ENCODE measurements at places on chromosomes 13 and 19.

- no peak for DNase-seq
These were observed 22.1 kb upstream of the F7 start for GRCh38 chr13:113083402-113084061.

DNA sequence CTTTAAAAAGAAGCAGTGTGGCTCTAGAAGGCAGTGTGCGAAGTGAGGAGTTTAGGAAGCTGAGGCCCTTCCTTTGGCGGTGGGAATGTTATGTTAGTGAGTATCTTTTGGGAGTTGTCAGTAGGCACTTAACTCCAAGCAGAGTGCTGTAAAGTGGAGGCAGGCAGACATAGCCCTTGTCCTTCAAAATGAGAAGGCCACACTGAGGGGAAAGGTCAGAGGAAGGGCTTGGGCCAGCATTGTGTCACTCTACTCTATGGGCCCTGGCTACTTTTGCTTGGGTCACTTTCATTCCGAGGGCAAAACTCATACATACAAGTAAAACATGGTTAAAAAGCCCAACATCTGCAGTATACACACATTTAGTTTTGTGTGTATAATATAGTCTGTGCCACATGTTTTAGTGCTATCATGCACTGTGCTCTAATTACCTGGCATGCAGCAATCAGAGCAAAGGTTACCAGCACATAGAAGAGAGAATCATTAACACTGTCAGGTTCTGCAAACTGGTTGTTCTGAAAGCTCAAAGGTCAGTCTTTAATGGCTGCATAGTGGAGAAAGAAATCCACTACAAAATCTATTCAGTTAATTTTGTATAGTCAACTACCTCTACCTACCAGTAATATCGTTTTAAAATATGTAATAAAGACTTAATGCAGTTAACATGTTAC lies 64.4 kb downstream of the WASF3 start:
- DNase-seq: no peak

GRCh38 chr13:58048670-58049069 lies 417.1 kb downstream of the PCDH17 start:
- no peak for DNase-seq

GRCh38 chr13:79775830-79776229 lies 294.9 kb downstream of the NDFIP2 start:
- peak; percentile 66 for DNase-seq

DNA sequence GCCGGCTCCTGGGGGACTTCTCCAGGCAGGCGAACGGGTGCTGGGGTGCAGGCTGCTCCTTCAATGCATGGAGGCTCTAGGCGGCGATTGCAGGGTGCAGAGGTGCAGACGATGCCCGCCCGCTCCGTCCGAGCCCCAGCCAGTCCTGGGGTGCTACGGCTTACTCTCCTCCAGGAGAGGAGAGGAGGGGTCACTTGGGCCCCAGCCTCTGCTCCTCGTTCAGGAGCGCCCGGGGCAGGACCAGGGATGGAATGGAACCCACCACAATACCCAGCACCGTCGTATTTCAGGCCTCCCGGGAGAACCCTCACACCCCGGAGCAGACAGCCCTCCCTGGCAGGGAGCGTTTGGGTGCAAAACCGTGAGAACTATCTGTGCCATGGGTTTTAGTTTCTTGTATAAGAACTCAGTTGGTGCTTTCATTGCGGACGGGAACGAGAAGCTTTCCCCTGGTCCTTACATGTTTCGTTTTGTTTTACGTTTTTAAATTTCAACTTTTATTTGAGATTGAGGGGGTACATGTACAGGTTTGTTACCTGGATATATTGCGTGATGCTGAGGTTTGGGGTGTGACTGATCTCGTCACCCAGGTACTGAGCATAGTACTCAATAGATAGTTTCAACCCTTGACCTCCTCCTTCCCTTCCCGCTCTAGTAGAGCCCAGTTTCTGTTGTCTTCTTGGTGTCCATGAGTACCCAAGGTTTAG lies 46.8 kb downstream of the ARHGEF18 start:
- DNase-seq: no peak

DNA sequence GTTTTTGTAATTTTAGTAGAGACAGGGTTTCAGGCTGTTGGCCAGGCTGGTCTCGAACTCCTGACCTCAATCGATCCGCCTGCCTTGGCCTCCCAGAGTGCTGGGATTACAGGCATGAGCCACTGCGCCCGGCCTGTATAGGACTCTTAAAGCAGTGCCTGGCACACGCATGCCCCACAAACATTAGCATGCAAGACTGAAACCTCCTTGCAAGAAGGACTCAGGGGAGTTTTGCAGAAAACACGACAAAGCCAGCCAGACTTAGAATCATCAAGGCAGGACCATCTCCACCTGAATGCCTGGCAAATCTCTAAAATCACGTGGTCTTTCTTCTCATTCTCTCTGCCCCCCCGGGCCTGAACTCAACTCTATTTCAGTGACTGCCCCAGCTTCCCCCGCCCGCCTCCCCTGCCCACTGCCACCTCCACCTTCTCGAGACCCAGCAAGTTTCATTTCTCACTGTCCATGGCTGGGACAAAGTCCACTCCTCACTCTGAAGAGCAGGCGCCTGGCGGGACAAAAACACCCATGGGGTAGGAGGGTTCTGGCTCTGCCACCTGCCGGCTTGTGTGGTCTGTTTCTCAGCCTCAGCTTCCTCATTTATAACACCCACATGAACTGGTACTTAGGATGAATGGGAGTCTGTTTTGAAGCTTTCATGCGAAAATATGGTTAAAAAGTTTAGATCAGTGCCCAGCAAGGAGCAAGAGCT lies 2.4 kb downstream of the TICAM1 start:
- DNase-seq: peak; percentile 58

- DNase-seq: no peak
These were observed 2.6 kb downstream of the GARRE1 start for GRCh38 chr19:34256835-34257558.

DNA sequence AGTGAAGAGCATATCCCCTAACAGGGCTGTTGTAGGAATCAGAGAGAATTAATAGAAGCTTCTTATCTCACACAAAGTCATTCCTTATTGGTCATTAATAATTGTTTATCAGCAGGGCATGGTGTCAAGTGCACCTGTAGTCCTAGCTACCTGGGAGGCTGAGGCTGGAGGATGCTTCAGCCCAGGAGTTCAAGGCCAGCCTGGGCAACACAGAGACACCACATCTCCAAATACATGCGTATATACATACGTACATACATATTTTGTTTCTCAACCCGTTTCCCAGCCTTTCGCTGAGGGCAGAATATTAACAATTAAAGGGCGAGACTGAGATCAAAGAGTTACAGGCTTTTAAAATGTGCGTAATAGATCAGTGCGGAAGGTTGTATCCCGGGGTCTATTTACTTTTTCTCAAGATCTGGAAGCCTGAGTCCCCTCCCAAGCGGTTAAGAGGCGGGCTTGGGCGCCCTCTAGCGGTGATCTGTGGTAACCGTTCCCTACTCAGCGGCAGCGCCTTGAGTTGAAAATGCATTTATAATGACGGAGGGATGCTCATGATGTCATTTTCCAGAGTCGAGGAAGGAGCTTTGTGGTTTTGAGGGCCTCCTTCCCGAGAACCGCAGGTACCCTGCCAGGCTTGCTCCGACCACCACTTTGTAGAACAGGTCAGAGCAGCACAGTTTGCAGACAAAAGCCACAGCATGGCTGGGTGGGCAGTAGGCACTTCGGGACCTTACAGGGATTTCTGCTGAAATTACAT lies 169.6 kb upstream of the GPR12 start:
- DNase-seq: peak; percentile 43

GRCh38 chr13:112968910-112969691 lies at the start of gene MCF2L:
MCF2L (plus strand) TSS chr13:112969214; CDS start chr13:112969380, 166 bp downstream.
- peak; percentile 20 for DNase-seq

DNA sequence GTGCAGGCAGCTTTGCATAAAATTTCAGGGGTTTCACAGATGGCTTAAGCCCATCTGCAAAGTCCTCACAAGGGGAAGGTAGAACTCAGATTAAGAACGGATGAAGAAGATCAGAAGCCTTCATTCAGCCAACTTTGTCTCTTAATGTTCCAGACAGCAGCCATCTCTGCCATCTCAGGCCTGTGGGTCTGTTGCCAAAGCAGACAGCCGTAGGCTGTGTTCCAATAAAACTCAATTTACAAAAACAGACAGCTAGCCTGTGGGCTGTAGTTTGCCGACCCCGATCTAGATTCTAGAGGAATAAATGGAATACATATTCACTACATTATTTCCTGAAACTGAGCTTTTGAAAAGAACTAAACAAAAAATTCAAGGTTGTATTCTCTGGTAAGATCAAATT lies 3.8 kb downstream of the DCUN1D2 start:
- no peak for DNase-seq

- peak; percentile 12 for DNase-seq
These were observed 8.3 kb upstream of the CDC42EP5 start for GRCh38 chr19:54481326-54481930.

DNA sequence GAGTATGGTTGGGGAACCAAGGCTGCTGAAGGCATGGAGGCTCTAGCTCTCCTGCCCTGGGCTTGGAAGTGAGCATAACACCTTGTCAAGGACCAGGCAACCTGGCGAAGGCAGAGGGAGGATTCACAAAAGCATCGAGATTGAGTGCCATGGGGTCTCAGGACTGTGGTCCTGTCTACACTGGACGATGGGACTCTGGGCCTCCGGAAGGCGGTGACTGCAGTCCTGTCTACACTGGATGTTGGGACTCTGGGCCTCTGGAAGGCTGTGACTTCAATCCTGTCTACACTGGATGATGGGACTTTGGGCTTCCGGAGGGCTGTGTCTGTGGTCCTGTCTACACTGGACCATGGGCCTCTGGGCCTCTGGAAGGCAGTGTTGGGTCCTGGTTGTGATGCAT lies 290.4 kb downstream of the TEX29 start:
- no peak for DNase-seq

DNA sequence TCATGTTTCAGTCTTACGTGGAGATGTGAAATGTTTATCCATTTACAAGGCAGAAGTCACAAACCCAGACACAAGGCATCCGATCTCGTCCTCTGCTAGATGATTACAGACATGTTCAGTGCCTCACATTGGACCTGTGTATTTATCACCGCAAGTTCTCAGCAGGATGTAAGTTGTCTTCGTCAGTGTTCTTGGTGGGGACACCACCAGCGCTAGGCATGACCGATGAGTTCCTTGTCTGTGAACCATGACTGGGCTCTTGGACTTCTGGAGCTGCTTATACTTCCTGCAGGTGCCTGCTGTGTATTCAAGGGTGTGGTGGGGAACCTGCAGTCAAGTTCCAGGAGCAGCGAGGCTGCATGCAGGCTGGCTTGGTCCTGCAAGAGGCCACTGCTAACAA lies 105.4 kb downstream of the URI1 start:
- DNase-seq: no peak

GRCh38 chr19:5358173-5358800 lies 17.7 kb upstream of the PTPRS start:
- DNase-seq: no peak

DNA sequence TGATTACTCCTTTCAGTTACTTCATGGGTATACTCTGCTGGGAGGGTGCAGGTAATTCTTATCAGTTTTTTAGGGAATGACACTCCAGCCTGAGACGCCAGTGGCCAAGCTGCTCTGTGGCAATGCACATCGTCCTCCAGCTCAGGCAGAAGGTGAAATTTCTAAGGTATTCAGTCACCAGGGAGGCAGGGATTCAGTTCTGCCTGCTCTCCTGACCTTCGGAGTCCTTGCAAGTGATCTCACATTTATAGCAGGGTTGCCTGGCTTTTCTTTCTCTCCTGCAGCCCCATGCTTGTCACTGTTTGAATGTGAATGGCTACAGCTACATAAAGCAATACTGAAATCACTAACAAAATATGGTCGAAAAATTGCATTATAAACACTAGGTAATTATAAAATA lies 1447.5 kb downstream of the EFNB2 start:
- DNase-seq: no peak

DNA sequence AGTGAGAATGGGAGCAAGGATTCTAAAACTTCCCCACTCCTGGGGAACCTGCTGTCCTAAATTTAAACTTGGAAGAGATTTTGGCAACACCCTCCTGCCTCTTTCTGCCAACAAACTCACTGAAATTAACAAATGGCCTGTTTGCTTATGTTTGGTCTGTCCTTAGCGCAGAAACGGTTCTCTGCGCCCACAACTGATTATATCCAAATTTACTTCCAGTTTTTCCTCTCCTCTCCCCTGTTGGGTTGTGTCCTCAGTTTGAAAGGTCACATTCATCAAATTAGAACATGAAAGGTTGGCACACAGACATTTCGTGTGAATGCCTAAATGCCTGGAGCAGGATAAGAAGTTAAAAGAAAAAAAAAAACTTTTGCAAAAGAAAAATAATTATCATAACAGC lies 56.4 kb upstream of the MRI1 start:
- no peak for DNase-seq

- DNase-seq: no peak
These were observed 26.0 kb upstream of the RBM26 start for GRCh38 chr13:79432086-79432485.

DNA sequence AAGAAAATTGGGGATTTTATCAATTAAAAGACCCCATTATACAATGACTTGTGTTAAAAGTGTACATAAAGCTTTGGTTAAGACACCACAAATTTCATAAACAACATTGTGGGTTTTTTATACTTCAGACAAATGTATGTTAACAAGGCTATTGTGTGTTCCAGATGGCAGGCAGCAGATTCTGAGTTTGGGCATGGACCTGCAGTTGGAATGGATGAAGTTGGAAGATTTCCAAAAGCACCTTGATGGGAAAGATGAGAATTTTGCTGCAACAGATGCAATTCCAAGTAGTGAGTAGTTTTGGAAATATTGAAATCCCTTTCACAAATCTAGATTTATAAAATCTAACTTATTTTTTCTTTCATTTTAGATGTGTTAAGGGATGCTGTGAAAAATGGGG lies 25.4 kb downstream of the MPHOSPH8 start:
- no peak for DNase-seq

GRCh38 chr19:33463199-33463598 lies 58.4 kb downstream of the PEPD start:
- no peak for DNase-seq
